Ascending aorta (tissue), 2 donors: ENCODE measurements at places on chromosomes 6 and 20. TPM values are rescaled to one million over a fixed set of nuclear protein-coding genes. Genes with fewer than 3 reads are reported as not detected.

Gene KCNK5
- 2.6 TPM for total RNA-seq

Gene PRDM1
- total RNA-seq = 0.21 TPM

Gene TINAG
- not detected for total RNA-seq

Gene NOX3
- not detected for total RNA-seq

DNA sequence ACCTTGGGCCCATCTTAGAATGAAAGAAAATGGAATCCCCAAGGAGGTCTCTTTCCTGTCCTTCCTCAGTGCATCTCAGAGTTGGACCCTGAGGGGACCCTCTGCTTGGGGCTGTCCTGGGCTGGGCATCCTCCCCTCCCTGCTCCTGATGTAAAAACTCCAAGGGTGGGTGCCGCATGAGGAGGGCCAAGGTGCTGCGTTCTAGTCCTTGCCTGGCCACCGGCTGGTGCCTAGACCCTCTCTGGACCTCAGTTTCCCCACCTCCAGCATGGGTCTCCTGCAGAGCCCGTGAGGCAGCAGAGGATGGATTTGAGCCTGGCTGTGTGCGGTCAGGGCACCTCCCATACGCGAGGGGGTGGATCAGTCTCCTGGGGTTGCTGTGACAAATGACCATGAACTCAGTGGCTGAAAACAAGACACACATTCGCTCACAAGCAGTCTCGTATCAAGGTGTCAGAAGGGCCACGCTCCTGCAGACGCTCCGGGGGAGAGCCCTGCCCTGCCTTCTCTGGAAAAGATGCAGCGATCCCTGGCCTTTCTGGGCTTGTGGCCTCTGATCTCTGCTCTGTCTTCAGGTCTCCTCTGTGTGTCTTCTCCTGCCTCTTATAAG is 54.7 kb downstream of the CHMP4B start:
- no peaks in the 10 kb centered on the region for H3K27me3 ChIP-seq
- no peak overlapping the region for H3K4me3 ChIP-seq
- H3K27ac ChIP-seq = no peak overlapping the region
- DNase-seq = no peak

DNA sequence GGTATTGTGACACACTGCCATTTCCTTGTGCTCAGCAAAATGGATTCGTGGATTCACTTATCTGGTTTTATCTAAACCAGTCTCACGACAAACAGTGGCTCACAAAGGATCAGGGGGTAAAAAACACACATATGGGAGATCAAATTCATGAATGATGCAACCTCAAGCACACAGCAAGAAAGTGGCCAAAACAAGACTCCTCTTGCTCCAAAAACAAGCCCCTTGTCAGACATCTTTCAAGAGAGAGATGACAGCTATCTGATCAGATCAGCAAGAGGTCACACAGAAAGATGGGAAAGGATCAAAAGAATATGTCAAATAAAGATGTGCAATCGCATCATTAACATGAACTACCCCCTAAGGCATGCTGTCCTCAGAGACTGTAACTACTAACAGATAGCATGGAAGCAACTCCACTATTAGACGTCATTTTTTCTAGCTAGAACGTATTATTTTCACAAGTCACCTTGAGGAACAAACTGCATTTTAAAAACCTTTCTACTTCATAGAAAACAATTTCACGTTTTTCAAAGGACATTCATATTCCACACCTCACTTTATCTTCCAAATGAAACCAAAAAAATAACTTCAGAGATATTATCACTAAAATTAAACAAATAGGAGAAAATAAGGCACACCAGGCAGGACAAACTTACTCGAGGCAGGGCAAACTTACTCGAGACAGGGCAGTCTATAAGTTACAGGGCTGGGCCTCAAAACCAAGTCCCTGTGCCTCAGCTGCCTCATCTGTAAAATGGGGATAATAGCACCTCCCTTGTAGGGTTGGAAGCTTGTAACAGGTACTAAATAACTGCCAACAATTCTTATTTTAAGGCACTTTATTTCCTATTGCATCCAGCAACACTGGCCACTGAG is 122.3 kb downstream of the PREX1 start:
- H3K4me3 ChIP-seq = no peak overlapping the region
- peak overlapping the region; percentile 82 for H3K27ac ChIP-seq
- DNase-seq = no peak
- H3K36me3 ChIP-seq = peaks cover 6% of the 10 kb centered on the region

DNA sequence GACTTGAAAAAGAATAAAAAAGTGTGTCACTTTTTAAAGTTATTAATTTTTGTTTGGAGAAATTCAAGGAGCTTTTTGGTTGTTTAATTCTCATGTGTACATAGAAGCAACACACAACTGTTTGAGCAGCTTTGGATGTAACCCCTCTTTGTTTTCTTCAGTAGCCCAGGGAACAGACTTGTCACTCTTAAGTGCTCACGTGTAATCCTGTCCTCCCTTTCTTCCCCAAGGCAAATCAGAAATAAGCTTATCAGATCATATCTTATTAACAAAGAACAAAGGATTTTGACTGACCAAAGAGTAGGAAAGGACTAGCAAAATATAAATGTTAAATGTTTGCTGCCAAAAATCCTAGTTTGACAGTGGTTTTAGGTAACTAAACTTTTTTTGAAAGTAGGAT is 7.3 kb upstream of the FLRT3 start:
- DNase-seq = no peak
- H3K27me3 ChIP-seq = no peaks in the 10 kb centered on the region
- H3K4me1 ChIP-seq = no peaks in the 10 kb centered on the region
- no peak overlapping the region for H3K4me3 ChIP-seq
- no peaks in the 10 kb centered on the region for H3K36me3 ChIP-seq
- no peak overlapping the region for H3K27ac ChIP-seq

DNA sequence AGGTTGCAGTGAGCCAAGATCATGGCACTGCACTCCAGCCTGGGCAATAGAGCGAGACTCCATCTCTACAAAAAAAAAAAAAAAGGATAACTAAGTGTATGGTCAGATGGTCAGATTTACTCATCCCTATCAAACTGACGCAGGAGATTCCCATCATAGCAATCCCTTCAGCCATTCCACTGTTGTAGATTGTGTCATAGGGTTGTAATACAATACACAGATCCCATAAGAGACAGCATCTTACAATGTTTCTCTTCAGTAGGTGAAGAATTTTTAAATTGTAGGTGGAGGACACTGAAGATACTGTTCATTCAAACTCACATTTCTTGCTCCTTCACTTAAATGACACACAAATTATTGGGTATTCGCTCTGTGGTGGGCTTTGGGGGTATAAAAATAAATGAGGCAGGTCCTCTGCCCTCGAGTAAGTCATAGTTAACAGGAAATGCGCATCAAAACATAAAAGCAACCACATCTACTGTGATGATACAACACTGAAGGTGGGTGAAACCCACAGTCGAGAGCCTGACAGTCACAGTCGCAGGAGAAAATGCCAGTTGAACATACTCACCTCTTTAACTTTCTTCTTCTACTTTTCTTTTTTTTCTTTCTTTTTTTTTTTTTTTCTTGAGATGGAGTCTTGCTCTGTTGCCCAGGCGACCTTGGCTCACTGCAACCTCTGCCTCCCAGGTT is 205.5 kb downstream of the ZNF217 start:
- no peaks in the 10 kb centered on the region for H3K27me3 ChIP-seq
- no peak for DNase-seq
- H3K4me3 ChIP-seq = no peak overlapping the region

DNA sequence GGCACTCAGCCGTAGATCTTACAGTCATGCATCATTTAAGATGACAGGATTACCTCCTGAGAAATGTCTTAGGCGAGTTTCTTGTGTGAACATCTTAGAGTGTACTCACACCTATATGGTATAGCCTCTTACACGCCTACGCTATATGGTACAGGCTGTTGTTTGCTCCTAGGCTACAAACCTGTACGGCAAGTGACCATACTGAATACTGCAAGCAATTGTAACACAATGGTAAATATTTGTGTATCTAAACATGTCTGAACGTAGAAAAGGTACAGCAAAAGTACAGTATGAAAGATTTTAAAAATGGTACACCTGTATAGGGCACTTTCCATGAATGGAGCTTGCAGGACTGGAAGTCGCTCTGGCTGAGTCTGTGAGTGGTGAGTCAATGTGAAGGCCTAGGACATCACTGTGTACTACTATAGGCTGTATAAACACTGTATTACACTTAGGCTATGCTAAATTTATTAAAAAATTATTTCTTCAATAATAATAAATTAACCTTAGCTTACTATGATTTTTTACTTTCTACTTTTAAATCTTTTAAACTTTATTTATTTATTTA is 541 bp upstream of the IL20RA start:
- H3K4me1 ChIP-seq = no peaks in the 10 kb centered on the region
- no peak overlapping the region for H3K4me3 ChIP-seq
- H3K27ac ChIP-seq = no peak overlapping the region
- no peak for DNase-seq

GRCh38 chr6:167717867-167718266 is 108.8 kb upstream of the AFDN start:
- DNase-seq = no peak
- no peaks in the 10 kb centered on the region for H3K4me1 ChIP-seq
- no peaks in the 10 kb centered on the region for H3K36me3 ChIP-seq
- no peaks in the 10 kb centered on the region for H3K27me3 ChIP-seq
- no peak overlapping the region for H3K4me3 ChIP-seq

DNA sequence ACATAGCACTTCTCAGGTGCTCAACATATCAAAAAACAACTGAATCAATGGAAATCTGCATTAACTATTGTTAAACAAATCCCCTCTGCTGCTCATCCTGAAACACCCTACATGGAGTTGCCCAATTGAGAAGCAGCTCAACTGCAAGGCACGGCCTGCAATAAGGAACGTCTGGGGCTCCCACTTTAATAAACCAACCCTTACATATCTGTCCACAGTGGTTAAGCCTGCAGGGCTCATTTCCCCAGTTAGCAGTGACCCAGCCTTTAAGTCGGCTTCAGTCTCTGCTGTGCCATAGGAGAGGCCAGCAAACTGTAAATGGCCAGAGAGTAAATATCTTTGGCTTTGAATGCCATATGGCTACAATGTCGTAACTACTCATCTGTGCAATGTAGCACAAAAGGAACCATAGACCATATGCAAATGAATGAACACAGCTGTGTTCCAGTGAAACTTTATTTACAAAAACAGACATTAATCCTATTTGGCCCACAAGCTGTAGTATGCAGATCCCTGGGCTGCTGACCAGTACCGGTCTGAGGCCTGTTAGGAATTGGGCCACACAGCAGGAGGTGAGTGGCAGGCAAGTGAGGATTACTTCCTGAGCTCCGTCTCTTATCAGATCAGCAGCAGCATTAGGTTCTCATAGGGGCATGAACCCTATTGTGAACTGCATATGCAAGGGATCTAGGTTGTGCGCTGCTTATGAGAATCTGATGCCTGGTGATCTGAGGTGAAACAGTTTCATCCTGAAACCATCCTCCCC is 522.7 kb upstream of the CDH4 start:
- H3K27ac ChIP-seq = no peak overlapping the region
- no peak overlapping the region for H3K4me3 ChIP-seq
- no peak for DNase-seq
- no peaks in the 10 kb centered on the region for H3K36me3 ChIP-seq
- no peaks in the 10 kb centered on the region for H3K4me1 ChIP-seq

DNA sequence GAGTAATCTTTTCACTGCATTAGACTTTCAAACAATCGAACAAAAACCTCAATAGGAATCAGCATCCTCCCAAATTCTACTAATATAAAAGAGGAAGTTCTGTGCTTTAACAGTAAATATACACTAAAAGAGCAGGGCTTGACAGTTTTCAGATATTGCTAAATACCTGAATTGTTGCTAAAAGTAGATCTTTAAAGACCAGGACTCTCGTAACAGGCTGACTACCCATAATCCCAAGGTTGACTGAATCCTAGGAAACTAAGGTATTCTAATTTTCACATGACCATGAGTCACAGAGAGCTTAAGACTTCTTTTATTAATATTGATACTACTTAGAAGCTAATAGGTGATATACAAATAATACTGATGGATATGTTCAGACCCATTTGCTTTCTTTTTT is 10.1 kb downstream of the CD164 start:
- no peak for DNase-seq
- no peaks in the 10 kb centered on the region for H3K4me1 ChIP-seq
- no peak overlapping the region for H3K27ac ChIP-seq
- H3K4me3 ChIP-seq = no peak overlapping the region
- peaks cover 92% of the 10 kb centered on the region for H3K36me3 ChIP-seq
- H3K27me3 ChIP-seq = no peaks in the 10 kb centered on the region

- H3K4me3 ChIP-seq = no peak overlapping the region
- H3K27me3 ChIP-seq = no peaks in the 10 kb centered on the region
- H3K4me1 ChIP-seq = no peaks in the 10 kb centered on the region
- no peak for DNase-seq
Measured at GRCh38 chr20:60589623-60590022, 631.4 kb downstream of the CDH26 start.

DNA sequence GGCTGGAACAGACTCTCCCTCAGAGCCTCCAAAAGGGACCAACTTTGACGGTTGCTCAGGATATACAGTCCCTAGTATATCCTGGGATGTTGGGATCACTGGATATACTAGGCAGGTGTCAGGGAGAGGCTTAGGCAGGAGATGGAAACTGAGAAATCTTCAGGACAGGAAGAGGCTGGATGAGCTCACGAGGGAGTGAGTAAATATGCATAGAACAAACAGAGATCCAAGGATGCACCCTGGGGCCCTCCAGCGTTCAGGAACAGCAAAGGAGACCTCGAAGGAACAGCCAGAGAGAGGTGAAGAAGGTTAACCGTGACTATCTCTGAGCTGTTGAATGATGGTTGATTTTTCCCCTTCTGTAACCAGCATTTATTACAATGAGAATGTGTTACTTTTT is 191.3 kb downstream of the BMP7 start:
- H3K27me3 ChIP-seq = no peaks in the 10 kb centered on the region
- no peak overlapping the region for H3K4me3 ChIP-seq
- no peaks in the 10 kb centered on the region for H3K4me1 ChIP-seq

GRCh38 chr6:161168281-161168891 is 105.5 kb downstream of the AGPAT4 start:
- no peak overlapping the region for H3K4me3 ChIP-seq
- peaks cover 15% of the 10 kb centered on the region for H3K36me3 ChIP-seq
- no peak for DNase-seq
- no peaks in the 10 kb centered on the region for H3K4me1 ChIP-seq

GRCh38 chr6:85470023-85470410 is 20.1 kb downstream of the NT5E start:
- H3K27ac ChIP-seq = peak overlapping the region; percentile 77
- no peak for DNase-seq
- H3K27me3 ChIP-seq = no peaks in the 10 kb centered on the region

DNA sequence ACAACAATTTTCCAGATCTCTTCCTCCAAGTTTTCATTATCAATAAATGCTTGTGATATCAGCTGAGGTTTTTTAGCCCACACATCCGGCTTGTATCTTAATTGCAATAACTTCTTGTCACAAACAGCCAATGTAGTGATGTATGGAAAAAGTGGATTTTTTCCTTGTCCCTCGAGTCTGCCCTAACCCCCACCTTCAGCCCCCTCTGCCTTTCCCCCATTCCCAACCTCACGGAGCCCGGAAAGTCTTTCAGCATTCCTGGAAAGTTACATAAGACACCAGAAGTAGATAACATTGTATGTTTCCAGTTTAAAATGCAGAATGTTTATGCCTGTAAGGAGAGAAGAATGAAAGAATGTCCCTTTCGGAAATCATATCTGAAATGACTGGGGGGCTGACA is 179.2 kb upstream of the PHACTR1 start:
- H3K4me3 ChIP-seq = no peak overlapping the region
- H3K27me3 ChIP-seq = no peaks in the 10 kb centered on the region
- no peak for DNase-seq

GRCh38 chr6:20681243-20681684 is 147.0 kb downstream of the CDKAL1 start:
- H3K36me3 ChIP-seq = no peaks in the 10 kb centered on the region
- no peak overlapping the region for H3K27ac ChIP-seq
- no peak for DNase-seq
- no peaks in the 10 kb centered on the region for H3K27me3 ChIP-seq
